LoVo (cell line): ENCODE measurements at places on chromosomes 3 and 15.

GRCh38 chr3:23682646-23683045, 123.1 kb upstream of the UBE2E1 start:
- no peak for DNase-seq

- DNase-seq: no peak
Observed at GRCh38 chr3:95627293-95627692, 1187.1 kb upstream of the EPHA6 start.

DNA sequence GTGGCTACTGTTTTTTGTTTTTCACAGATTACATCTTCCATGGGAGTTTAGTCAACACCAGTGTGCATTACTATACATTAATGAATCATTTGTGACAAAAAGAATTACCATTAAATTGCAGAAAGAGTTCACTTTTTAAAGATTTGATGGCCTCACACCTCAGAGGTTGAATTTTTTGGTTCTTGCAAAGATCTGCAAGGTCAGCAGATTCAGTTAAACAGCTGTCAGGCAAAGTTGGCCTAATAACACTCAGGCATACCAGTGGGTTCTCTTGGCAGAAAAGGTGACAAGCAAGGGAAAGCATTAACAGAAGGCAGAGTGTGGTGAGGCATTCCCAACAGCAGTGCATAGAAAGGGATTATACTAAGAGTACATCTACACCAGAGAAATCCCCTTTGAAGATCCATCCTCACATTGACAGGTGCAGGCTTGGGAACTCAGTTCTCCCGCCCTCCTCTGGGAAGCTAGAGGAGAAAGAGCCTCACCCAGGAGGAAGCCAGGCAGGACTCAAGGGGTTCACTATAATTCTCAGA, 24.3 kb upstream of the PTX3 start:
- DNase-seq: no peak

DNA sequence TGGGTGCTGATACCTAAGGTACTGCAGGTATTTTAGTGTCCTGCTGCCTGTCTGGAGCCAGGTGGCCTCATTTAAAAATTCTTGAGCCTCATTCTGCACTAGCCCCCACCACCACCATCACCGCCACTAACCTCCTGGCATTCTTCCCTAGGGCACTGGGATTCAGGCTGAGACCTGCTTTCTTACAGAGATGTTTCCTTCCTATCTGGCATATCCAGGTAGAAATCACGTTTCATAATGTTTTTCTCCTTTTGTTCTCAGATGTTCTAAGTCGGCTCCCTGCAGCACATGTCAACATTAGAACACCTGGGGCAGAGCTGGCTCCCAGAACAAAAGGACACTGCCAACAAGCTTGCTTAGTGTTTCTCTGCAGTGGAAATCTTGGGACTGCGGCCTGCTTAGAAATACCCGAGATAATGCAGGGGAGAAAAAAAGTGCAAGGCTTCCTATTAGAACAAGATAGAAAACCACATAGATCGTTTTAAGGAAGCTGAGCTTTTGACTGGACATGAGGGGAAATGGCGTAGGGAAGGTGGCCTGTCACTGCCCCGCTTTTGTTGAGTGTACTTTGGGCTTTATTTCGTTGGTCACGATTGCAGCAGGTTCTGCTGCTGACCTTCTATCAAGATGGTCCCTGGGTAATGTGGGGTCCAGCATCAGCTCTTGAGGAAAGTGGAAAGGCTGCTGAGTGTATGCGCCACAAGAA, 59.6 kb upstream of the PPARG start:
- no peak for DNase-seq

GRCh38 chr3:4985330-4986174, 6.3 kb downstream of the BHLHE40 start:
- no peak for DNase-seq

GRCh38 chr15:92101708-92102394, 248.3 kb downstream of the SLCO3A1 start:
- DNase-seq: no peak

DNA sequence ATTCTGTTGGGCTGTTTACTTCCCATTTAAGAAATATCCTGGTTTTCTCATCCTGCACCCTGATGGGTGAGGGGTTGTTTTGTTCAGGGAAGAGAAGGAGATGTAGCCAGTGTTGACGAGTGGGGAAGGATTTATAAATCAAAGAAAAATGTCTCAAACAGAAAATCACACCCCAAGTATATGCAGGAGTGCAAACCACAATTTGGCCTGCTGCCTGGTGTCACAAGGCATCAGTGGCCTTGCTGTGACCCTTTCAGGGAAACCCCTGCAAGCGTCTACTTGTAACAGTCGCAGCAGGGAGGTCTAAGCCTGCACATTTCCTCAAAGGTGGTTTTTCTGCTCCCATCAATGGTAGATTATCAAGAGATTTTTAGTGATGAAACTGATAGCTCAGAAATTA, 132.6 kb upstream of the LRRN1 start:
- DNase-seq: no peak

DNA sequence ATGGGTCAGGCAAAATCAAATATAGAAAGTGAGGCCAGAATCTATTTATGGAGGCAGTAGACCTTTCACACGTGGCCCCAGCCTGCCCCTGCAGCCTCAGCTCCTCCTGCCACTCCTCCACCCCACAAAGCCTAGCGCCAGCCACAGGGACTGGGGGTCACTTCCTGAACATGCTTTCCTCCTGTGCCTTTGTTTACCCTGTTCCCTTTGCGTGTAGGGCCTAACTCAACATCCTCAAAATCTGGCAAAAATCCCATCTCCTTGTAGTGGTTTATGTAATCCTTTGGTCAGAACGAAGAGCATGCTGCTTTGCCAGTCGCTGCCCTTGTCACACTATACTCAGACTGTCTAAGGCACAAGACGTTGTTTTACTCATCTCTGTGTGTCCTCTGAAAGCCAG, 39.6 kb downstream of the KBTBD12 start:
- DNase-seq: no peak

GRCh38 chr15:33188641-33189257, 5.8 kb downstream of the FMN1 start:
- no peak for DNase-seq

GRCh38 chr15:90212221-90213098, 11.3 kb downstream of the SEMA4B start:
- DNase-seq: peak; percentile 57

GRCh38 chr3:188104050-188104449, 49.9 kb upstream of the LPP start:
- no peak for DNase-seq

GRCh38 chr3:194607592-194608389, 25.4 kb downstream of the TMEM44 start:
- no peak for DNase-seq

- no peak for DNase-seq
Observed at GRCh38 chr3:155908086-155908485, 37.6 kb downstream of the GMPS start.

- no peak for DNase-seq
Observed at GRCh38 chr15:100934166-100934565, 15.0 kb downstream of the LRRK1 start.

DNA sequence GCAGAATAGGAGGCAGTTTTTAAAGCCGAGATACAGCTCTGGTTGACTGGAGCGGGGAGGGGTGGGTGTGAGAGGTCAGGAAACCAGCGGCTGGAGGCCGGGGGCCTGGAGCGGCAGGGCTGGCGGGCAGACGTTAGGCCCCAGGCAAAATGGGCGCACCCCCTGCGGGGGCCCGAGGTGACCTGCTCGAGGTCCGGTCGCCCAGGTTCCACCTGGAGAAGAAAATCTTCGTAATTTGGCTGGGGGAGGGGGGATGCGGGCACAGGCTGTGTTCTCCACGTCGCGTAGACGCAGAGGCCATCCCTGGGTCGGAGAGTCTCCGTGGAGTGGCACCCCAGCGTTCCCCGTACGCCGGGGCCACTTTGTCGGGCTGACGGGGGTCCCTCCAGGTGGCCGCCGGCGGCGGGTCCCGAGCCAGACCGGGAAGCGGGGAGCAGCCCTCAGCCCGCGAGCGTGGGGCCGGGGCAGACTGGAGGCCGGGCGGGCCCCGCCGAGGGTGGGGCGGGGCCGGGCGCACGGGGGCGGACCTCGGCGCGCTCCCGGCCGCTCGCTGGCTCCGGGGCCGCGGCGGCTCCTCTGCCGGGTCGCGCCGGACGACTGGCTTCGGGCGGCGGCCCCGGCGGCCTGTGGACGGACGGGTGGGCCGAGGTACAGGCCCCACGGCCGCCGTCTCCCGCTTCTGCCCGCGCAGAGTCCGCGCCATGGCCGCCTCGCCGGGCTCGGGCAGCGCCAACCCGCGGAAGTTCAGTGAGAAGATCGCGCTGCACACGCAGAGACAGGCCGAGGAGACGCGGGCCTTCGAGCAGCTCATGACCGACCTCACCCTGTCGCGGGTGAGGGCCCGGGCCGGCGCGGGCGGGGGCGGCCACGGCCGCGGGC, at the start of gene CRTC3:
TSS of gene CRTC3 (plus strand) at position 553 of the 879 bp plus-strand sequence. CDS start at position 702, 149 bp downstream.
- DNase-seq: peak; percentile 64

DNA sequence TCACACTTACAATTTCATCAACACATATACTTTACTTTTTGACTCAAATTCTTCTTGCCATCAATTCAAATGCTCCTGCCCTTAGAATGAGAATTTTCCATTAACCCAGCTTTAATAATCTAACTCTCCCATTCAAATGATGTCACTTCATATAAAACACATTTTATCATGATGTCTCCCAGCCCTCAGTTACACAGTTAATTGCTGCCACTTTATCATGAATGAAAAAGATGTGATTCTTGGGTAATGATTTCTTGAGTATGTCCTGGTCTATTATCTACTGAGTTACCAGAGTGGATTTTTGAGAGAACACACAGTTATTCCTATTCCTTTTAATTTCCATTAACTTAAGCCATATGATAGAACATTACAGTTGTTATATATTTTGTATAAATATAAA, 7.6 kb downstream of the AGTR1 start:
- DNase-seq: no peak

DNA sequence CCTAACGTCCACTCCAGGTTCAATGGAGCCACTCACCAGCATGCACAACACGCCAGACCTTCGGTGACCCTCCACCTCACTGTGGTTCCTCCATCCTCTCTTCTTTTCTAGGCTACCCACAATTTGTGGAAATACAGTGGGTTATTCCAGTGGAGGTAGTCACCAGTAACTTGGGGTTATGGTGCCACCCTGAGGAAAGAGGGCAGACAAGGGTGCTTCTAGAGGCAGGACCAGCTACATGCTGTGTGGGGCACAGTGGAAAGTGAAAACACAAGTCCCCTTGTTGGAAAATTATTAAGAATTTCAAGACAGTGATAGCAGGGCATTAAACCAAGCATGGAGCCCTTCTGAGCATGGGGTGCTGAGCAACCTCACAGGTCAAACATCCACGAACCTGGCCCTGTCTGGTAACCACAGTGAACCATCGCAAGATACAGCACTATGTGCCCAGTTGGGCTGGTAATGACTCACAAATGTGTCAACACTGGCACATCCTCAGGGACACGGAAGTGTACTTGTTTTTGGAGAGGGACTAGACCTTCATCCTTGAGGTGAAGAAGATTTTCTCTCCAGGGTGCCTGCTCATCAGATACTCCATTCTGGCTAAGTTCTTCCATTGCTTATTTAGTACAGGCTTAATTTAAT, 166.7 kb downstream of the STT3B start:
- no peak for DNase-seq

- no peak for DNase-seq
Observed at GRCh38 chr3:182717216-182717615, 76.1 kb upstream of the ATP11B start.

DNA sequence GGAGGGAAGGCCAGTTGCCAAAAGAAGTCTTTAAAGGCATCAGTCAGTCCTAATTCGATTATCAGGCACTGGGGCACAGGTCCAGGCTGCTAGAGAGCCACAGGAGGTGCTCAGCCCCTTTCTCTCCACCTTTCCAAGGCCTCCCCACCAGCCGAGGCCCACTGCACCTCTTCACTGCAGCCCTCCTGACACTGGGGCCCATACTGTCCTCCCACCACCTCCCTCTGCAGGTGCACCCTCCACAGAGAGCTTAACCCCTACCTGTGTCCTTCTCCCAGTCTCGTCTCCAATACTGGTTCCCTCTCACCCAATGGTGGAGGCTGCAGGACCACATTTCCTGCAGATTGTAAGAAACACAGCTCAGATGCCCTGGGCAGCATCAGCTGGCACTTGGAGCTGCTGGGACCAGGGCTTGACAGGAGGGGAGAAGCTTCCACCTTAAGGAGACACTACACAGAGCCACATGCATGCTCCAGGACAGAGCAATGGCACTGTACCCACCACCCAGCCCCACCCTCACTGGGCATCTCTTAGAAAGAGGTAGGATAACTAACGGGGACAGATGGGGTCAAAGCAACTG, 81.6 kb upstream of the PRR20G start:
- DNase-seq: no peak

- no peak for DNase-seq
Observed at GRCh38 chr3:79257791-79258190, 510.0 kb downstream of the ROBO1 start.

GRCh38 chr3:194540274-194540905, 53.6 kb upstream of the ATP13A3 start:
- no peak for DNase-seq

GRCh38 chr3:136380530-136380929, 130.4 kb downstream of the PCCB start:
- no peak for DNase-seq

DNA sequence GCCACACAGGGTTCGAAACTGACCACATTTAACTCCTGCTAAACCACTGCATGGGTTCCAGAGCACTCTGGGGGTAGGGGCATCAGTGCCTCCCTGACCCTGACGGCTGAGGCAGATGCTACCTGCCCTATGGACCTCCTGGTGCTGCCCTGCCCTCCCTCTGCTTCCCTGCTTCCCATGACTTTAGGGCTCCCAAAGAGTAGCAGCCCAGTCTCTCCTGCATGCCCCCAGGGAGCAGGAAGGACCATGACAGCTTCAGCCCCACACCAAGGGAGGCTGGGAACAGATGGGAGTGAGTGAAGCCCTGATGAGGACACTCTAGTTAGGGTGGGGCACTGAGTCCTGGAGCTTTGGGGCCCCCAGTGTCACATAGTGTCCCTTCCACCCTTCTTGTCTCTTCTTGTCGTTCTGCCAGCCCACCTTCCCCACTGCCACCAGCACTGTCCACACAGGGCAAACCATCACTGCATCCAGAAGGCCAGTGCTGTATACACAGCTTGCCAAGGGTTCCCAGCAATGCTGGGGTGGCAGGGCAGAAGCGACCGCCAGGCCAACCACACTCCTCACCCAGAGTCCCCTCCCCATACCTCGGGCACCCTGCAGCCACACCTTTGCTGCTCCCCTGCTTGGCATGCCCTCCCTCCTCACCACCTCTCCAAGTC, 31.0 kb downstream of the SRPRB start:
- no peak for DNase-seq

- no peak for DNase-seq
Observed at GRCh38 chr3:14393440-14394106, 8.8 kb upstream of the SLC6A6 start.
